ENCODE measurements at places on chromosomes 11 and 22.

DNA sequence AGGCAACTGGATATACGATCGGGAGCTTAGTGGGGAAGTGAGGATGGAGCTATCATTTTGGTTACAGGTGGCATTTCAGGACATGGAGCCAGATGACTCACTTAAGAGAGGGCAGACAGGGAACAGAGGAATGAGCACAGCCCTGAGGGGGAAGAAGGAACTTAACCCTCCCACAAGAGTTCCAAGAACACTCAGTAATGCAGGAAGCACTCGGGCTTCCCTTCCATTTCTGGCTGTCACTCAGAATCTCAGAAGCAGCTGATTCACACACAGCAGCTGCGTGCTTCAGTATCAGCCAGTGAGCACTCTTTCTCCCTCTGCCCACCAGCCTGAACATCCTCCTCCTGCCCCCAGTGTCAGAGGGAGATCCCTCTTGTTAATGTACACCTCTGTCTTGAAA lies 34.8 kb downstream of the EFCAB6 start:
- DNase-seq: no peak

DNA sequence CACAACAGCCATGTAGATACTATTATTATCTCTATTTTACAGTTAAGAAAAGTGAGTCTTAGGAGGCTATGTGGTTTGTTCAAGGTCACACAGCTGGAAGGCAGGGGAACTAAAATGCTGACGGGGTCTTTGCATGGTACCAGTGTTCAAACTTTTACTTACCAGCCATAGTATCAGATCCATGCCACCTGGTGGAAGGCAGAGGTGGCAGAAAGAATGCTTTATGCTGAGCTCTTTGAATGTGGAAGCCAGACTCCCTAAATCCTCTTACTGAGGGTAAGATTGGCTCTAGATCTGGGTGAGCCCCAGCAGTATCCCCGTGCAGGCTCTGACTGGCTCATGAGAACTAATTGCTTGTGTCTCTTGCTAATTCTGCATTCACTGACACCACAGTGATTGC lies 54.3 kb upstream of the NAV2 start:
- DNase-seq: no peak

DNA sequence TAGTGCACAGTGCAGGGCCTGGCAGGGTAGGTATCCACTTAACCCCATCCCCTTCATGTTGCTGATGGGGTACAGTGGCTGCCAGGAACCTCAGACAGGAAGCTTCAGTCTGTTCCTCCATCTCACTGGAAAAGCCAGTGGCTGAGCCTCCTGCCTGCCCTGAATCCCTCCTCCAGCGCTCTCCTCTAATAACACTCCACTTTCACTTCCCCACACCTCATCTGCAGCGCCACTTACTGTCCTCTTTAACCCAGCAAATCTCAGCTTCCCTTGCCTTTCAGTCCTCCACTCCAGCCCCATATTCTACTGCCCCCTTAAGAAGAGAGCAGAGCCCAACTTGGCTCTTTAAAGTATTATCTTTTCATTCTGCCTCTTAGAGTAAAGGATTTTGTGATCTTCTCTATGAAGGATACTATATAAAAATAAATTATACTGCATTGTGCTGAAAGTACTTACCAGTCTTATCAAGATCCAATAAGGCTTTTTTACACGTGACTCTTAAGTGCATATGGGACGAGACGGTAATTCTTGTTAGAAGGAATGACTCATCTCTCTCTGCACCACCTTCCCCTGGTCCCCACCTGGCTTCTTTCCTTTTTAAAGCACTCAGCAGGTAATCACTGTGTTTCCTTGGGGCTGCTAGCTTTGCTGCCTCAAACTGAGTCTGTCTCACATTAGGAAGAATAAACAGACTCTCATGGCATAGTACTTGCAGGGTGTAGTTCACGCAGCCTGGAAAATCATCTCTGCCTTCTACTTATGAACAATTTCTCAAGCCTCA lies 238.0 kb upstream of the NARS2 start:
- DNase-seq: no peak

DNA sequence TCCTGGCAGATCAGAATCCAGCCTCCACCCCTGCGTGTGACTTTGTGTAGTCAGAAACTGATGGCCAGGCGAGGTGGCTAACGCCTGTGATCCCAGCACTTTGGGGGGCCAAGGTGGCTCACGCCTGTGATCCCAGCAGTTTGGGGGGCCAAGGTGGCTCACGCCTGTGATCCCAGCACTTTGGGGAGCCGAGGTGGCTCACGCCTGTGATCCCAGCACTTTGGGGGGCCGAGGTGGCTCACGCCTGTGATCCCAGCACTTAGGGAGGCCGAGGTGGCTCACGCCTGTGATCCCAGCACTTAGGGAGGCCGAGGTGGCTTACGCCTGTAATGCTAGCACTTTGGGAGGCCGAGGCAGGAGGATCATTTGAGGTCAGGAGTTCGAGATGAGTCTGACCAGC lies 5.2 kb downstream of the NCAPH2 start:
- DNase-seq: no peak

DNA sequence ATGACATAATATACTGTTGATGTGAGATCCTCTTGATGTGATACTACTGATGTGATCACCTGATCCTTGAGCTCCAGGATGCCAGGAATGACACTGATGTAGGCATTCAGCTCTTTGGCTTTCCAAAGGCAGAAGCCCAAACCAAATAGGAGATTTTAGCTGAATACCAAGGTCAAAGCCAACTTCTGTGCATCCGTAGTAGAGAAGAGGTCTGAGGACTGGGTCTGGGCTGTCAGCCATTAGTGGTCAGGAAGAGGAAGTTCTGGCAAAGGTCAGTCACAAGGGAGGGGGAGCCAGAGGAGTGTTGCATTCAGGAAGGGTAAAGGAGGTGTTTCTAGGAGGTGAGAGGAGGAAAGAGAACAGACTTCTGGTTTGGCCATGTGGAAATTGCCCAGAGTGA lies 53.4 kb upstream of the PARVG start:
- DNase-seq: no peak

Data from naive B cell (primary cell).